ENCODE measurements at places on chromosomes 4 and X. TPM values are rescaled to one million over a fixed set of nuclear protein-coding genes. Genes with fewer than 3 reads are reported as not detected.

DNA sequence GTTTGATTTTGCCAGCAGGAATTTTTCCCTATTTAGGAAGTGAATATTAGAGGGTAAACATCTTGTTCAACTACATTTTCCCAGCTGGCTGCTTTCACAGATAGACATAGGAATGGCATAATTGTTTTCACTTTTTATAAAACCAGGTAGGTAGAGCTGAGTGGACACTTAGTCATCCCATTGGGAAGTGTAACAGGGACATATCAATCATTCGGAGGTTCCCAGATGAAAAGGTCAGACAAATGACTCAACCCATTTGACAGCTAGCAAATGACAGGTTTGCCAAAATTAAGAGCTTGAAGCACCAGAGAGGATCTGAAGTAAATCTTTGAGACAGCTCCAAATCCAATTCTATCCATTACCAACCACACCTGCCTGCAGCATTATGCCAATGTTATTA is 205.3 kb downstream of the SLC39A8 start:
- no peak for DNase-seq

- no peak for DNase-seq
Measured at GRCh38 chr4:52296341-52296740, 245.2 kb downstream of the SPATA18 start.

CXCL11 gene
- under 0.01 TPM for total RNA-seq

PAGE4 gene
- total RNA-seq = not detected

All from IMR-90 (cell line).